ENCODE measurements at places on chromosomes 16 and 17.

GRCh38 chr17:57784226-57784895 is 39.3 kb upstream of the CCDC182 start:
- DNase-seq: no peak

DNA sequence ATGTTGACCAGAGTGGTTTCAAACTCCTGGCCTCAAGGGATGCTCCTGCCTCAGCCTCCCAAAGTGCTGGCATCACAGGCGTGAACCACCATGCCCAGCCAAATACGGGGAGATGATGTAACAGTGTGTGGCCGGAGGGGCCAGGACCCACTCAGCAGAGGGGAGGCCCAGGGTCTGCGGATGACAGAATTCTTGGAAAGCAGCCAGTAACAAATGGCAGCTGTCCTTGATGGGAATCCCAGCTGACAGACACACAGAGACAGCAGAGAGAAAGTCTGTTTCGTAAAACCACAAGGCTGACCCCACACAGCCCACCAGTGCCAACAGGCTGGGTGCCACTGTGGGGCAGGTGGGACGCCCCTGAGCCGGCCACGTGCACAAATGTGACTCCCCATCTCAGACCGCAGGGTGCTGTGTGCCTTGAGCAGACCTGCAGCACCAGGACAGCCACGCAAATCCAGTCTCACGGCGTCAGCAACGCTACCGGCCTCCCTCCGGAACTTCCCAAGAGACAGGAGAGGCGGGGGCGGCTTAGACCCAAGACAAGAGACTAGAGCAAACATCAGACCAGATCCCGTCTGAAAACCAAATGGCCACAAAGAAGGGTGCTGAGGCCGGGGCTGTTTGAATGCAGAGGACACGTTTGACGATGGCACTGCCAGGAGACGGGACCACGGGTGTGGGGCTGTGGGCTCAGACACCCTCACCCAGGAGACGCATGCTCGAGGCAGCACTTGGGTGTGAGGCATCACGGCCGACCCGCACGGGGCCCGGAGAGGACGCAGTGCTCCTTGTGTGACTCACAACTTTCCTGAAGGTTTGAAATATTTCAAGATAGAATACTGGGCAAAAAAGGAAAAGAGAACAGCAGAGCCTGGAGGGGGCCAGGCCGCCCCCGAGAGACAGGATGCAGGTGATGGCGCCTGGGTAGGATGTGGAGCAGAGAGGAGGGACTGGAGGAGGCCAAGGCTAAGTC is 24.6 kb downstream of the CTU2 start:
- DNase-seq: peak; percentile 45

DNA sequence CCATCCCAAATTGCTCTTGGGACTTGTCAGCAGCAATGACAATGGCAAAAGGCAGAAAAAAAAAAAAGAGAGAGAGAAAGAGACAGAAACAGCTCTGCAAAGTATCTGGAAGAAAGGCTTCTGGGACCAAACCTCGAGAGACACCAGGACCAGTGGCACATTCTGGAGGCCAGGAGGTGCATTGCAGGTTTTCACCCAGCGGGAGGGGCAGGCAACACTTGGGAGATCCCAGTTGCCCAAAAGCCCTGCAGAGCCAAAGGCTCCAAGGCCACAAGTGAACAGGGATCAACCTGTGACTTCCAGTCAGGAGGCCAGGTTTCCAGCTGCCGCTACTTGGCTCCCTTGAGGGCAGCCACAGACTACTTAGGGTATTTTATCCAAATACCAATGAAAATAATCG is 110.8 kb upstream of the CDH5 start:
- DNase-seq: no peak

DNA sequence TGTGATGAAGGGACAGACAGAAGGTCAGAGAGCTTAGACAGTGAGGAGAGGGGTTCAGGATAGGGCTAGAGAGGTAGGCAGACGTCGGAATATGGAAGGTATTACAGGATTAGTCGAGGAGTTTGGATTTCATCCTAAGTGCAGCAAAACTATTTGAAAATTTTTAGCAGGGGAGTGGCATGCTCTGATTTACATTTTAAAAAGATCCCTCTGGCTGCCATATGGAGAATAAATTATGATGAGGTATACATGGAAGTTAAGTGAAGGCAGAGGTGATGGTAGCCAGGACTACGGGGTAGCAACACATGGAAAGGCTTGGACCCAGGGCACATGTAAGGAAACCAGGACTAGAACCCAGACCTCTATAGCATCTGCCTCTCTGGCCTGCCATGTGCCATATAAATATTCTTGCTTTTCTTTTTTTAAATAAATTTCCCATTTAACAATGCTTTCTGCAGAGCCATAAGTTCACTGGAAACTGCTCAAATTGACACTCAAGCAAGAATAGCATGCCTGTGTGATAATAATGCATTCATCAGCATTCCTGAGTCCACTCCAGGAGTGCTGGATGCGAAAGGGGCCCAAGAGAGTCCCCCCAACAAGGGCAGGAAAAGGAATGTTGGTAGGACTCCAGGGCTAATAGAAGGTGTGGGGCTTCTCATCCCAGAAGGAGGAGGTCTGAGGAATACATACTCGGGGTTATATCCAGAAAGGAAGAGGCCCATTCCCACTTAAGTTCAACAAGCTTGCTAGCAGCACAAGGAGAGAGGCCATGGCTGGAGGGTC is 78.2 kb downstream of the HLF start:
- DNase-seq: no peak

DNA sequence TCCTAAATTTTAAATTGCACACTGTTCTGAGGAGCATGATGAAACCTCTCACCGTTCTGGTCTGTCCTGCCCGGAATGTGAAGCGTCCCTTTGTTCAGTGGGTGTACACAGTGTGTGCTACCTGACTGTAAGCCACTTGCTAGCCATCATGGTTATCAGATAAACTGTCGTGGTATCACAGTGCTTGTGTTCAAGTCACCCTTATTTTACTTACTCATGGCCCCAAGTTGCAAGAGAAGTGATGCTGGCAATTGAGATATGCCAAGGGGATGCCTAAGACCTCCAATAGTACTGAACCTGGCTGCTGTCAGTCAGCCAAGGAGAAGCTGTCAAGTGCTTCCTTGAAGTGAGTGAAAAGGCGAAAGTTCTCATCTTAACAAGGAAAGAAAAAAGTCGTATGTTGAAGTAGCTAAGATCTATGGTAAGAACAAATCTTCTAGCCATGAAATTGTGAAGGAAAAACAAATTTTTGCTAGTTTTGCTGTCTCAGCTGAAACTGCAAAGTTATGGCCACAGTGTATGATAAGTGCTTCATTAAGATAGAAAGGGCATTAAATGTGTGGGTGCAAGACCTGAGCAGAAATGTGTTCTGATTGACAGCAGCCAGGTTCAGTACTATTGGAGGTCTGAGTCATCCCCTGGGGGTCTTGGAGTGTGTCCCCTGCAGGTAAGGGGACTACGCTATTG is 5.8 kb downstream of the PIK3R6 start:
- DNase-seq: no peak

Data from choroid plexus epithelial cell (primary cell).